GM13977 (cell line): ENCODE measurements at places on chromosomes 12 and 14.

GRCh38 chr14:28635387-28635786 is 131.2 kb upstream of the FOXG1 start:
- peak; percentile 9 for DNase-seq

GRCh38 chr14:88013750-88014349 is 8.9 kb downstream of the GPR65 start:
- DNase-seq: no peak

GRCh38 chr12:83143950-83144349 is 457.2 kb downstream of the TMTC2 start:
- DNase-seq: no peak

- no peak for DNase-seq
These were observed 7.7 kb downstream of the CLBA1 start for GRCh38 chr14:104993306-104993705.

- no peak for DNase-seq
These were observed 117.9 kb downstream of the SLC15A5 start for GRCh38 chr12:16159571-16159970.

GRCh38 chr12:30585877-30586276 is 109.8 kb downstream of the IPO8 start:
- no peak for DNase-seq

DNA sequence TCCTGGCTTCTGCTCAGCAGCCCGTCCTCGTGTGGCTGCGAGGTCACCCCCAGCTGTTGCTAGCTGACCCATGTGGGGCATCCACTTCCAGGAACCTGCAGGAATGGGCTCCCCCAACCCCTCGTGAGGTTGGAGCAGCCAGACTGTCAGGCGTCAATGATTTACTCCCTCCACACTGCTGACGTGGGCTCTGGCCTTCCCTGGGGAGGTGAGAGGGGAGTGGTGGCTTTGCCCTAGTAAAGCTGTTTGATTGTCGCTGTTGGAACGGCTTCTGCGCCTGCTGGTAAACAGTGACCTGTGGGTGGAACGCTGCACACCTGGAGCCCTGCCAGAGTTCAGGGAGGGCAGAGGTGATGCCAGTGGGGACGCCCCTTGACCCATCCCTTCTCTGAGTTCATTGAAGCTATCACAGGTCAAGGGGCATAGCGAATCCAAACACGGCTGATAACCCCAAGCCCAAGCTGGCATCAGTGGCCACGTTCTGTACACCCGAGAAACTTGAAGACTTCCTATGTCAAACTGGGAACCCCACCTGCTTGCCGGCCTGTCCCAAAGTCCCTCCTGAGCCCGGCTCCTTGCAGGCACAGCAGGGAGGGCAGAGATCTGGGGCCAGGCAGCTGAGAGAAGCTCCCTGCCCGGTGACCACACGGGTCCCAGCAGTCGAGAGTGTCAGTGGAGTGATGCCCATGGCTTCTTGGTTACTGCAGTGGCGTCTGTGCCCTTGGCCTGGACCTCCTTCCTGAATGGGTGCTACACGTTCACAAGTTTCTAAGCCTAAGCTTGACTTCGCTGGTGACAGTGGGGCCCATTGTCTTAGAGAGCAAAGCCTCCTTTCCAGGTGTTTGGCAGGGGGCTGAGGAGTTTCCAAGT is 2.7 kb downstream of the ASPG start:
- no peak for DNase-seq

GRCh38 chr12:4270016-4270830 is 3.3 kb upstream of the CCND2 start:
- no peak for DNase-seq

DNA sequence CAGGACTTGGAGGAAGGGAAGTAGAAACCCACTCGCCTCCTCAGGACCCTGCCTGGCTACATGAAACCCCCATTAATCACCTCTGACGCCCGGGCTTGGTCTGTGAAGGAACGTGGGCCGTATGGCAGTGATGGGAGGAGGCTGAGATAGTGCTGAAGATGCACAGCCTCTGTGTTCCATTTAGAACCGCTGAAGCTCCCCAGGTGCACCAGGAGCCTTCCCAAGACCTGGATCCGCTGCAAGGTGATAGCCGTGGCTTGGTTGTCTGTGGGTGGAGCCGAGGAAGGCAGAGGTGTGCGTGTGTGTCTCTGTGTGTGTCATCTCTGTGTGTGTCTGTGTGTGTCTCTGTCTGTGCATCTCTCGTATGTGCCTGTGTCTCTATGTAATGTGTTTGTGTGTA is 293.1 kb downstream of the CACNA1C start:
- no peak for DNase-seq

DNA sequence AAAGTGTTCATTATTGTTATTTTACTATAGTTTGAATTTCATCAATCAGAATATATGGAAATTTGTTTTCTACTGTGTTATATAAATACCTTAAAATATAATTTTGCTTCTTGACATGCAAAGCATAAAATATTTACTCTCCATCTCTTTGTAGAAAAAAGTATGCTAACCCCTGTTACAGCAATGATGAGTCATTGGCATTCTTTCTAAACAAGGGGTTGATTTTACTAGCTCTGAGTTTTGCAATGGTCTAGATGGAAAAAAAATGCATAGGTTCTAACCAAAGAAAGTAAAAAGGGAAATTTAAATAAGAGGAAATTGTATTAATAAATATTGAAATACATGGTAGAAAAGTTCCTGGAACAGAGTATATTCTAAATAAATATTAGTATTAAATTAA is 990.2 kb upstream of the ATXN7L3B start:
- DNase-seq: no peak

GRCh38 chr14:102699416-102700110 is 77.7 kb upstream of the TRAF3 start:
- DNase-seq: no peak

DNA sequence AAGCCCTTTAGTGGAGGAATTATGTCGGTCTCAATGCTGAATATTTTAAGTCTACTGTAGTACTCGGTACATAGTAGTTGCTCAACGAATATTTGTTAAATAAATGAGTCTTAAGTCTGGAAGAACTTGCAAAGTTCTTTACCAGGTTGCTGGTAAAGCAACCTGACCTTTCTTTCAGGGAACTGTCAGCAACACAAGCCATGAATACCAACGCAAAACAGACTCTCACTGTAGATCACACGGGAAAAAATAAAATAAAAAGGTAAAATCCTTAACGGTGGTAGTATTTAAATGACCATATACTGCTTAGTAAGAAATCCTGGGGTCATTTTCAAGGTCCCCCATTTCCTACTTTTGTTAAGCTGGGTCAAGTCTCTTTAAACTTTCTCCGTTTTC is 447 bp upstream of the NUBPL start:
- DNase-seq: peak; percentile 19

- no peak for DNase-seq
These were observed 95.5 kb downstream of the TMX1 start for GRCh38 chr14:51335531-51335930.

GRCh38 chr12:32025906-32026305 is 66.7 kb downstream of the RESF1 start:
- no peak for DNase-seq

DNA sequence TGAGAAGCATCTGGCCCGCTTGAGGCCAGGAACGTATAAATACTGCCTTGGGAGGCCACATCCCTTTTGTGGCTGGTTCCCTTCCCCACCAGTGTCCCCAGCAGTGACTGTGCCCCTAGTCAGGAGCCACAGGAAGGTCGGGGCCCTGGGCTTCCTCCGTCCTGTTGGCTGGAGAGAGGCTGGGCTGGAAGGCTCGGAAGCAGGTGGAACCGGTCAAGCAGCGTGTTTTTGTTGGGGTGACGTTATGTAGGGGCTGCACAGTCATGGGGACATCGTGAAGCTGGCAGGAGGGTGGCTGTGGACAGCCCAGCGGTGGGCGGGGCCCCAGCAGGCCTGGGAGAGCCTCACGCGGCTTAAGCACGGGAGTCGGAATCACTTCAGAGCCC is 10.1 kb downstream of the XRCC3 start:
- no peak for DNase-seq

GRCh38 chr14:89617481-89618329 is 200.7 kb upstream of the FOXN3 start:
- DNase-seq: peak; percentile 64

DNA sequence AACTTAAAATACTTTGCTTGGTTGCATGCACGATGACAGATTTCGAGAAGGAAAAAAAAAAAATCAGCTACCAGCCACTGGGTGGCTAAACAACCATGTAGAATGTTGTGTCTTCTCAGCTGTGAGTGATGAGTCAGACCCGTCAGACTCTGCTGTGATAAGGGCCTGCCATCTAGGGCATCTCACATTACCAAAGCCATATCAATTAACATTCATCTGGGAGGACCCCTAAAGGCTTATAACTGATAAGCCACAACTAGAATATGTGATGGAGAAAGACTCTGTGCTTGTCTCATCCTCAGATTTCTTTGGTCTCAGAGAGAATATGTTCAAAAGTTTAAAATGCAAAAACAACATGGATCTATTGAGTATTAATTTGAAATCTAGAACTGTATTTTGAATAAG is 111.5 kb downstream of the PAX9 start:
- no peak for DNase-seq

DNA sequence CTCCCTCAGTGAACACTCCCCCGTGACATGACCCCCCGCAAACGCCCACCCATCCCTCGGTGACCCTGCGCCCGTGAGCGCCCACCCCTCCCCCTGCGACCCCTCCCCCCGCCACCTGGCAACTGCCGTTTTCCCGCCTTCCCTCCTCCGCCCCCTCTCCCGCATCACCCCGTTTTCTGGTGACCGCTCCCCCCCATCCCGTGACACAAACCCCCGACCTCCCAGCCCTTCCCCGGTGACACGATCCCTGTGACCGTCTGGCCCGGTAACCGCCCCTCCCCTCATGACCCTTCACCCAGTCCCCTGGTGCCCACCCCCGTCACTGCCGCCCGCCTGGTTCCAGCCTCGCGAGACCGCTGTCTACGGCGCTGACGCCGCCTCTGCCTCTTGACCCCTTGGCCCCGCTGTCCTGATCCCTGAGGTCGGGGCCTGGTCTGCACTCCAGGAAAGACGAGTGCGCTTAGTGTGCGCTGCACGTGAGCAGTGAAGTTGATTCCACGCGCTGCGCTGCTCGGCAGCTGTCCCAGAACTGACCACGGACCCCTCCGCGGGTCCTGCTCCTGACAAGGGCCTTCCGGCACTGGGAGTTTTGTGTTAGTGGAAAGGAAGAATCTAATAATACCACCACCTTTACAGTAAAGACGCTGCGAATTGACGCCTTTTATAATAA is 59.4 kb downstream of the DDX51 start:
- DNase-seq: peak; percentile 77

DNA sequence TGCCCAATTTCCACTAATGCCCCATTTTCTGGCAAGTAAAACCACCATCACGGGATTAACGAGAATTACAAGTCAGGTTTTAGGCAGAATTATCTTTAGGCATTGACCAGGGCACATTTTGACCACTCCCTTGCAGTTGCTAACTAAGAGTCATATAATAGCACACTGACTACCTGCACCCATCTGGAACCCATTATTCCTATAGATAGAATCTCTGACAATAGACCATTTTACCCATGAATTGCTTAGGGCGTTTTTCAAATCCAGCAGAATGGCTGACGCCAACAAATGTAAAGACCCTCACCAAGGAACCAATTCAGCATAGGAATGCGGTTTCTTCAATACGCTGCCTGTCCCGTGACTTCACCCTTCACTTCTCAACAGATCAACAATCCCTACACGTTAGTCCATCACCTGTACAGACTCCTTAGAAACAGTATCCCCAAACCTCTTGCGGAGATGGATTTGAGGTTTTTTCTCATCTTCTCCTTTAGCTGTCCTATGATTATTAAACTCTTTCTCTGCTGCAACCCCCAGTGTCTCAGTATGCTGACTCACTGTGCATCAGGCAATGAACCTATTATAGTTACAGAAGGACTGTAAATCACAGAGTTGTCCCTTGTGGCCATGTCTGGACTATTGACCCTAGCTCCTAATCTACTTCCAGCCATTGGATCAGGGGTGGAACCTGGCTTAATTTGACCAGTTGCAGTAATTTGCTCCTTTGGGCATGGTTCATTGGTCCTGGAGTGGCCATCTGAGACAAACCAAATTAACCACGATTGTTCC is 177.3 kb upstream of the PLXNC1 start:
- no peak for DNase-seq

GRCh38 chr14:77046721-77047120 is 18.2 kb upstream of the IRF2BPL start:
- DNase-seq: no peak

DNA sequence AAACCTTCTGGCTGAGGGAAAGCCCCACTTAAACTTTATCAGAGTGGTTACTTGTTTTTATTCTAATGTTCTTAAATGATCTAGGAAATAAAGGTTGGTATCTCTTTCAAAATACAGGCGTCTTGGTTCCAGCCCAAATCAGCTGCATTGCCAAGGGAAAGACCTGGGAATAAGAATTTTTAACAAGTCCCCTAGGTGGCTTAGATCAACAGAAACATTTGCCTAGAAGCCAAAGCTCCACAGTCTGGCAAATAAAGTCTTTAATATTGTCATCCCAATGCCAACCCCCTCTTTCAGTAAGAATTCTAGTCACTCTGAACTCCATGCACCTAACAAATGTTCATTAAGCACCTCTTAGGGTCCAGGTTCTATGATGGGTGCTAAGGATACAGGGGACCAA is 66.8 kb downstream of the ARL6IP4 start:
- no peak for DNase-seq
